ENCODE measurements at places on chromosomes 3 and 15. TPM values are rescaled to one million over a fixed set of nuclear protein-coding genes. Genes with fewer than 3 reads are reported as not detected.

- no peak for DNase-seq
Observed at GRCh38 chr3:59821274-59821673, 771.4 kb upstream of the CFAP20DC start.

ERICH6 gene
- not detected for total RNA-seq

SLC28A2 gene
- not detected for total RNA-seq

FBXO40 gene
- not detected for total RNA-seq

GRCh38 chr3:185737740-185738680 is 86.8 kb downstream of the IGF2BP2 start:
- no peak for DNase-seq

- DNase-seq, result no peak
Observed at GRCh38 chr3:65625305-65625704, 413.4 kb downstream of the MAGI1 start.
